Activated naive CD4-positive, alpha-beta T cell treated with anti-CD3 and anti-CD28 coated beads for 36 hours (primary cell): ENCODE measurements at places on chromosomes 7 and 10. TPM values are rescaled to one million over a fixed set of nuclear protein-coding genes. Genes with fewer than 3 reads are reported as not detected.

The RHOBTB1 gene
- total RNA-seq, result not detected

The PIP4K2A gene
- total RNA-seq, result 68.0 TPM

- H3K36me3 ChIP-seq, result no peaks in the 10 kb centered on the region
- no peak overlapping the region for H3K27ac ChIP-seq
- H3K4me3 ChIP-seq, result no peak overlapping the region
- H3K27me3 ChIP-seq, result no peaks in the 10 kb centered on the region
These were observed 299.8 kb downstream of the KLF6 start for GRCh38 chr10:3485057-3485686.

The WASHC2C gene
- 17.0 TPM for total RNA-seq

The SFXN3 gene
- total RNA-seq, result 15.7 TPM

DNA sequence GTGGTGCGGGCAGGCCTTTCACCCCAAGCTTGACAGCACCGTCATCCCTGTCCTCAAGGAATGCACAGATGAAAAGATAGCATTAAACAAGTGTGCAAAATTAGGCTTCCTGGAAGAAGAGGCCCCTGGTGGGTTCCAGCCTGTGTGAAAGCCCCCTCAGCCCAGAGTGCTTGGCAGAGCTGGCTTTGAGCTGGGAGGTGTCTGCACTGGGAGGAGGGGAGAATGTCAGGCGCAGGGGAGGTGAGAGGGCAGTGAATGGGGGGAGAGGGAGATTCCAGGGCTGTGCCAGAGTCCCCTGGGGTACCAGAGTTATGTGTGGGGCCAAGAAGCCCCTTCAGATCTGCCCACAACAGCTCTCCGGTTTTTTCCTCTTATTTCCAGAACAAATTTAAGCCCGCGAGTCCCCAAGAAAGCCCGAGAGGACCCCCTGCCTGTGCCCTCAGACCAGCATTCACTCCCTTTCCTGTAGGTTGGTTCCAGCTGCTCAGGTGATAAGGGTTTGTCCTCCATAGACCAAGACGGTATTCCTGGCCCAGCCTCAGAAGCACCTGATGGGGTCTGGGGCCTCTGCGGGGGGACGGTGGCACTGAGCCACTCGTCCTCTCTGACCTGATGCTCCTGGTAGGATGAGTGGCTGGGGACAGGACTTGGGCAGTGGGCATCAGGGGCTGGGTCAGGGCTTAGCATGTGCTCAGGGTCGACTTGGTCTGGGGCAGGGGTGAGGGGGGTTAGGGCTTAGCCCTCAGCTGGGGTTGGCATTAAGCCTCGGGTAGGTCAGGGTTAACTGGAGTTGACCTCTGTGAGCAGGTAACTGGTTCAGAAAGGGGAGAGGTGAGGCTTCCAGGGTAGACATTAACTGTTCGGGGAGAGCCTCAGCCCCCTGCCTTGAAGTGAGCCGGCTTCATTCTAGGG is 43.4 kb downstream of the ADCYAP1R1 start:
- DNase-seq, result no peak
- no peak overlapping the region for H3K27ac ChIP-seq
- no peaks in the 10 kb centered on the region for H3K36me3 ChIP-seq
- peaks cover 2% of the 10 kb centered on the region for H3K27me3 ChIP-seq

The ACTR3C gene
- total RNA-seq, result 3.4 TPM

- no peak for DNase-seq
- H3K27ac ChIP-seq, result no peak overlapping the region
- no peaks in the 10 kb centered on the region for H3K27me3 ChIP-seq
- H3K4me3 ChIP-seq, result no peak overlapping the region
These were observed 66.8 kb downstream of the MKI67 start for GRCh38 chr10:128059266-128059981.

The ADAM22 gene
- 1.2 TPM for total RNA-seq

DNA sequence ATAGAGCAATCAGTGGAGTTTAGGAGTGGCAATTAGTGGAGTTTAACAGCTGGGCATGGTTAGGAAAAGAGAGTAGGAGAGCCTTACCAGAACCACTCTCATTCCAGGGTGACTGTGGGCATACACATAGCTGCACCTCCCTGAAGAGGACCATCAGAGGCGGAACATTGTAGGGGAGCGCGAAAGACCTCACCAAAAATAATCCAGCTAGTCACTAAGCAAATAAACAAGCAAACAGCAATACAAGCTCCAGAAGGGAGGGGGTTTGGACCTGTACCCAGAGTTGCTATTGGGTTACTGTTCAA is 4.1 kb upstream of the NACAD start:
- no peak overlapping the region for H3K27ac ChIP-seq
- no peak for DNase-seq
- no peak overlapping the region for H3K4me3 ChIP-seq
- peaks cover 11% of the 10 kb centered on the region for H3K27me3 ChIP-seq
- peaks cover 1% of the 10 kb centered on the region for H3K36me3 ChIP-seq

The LRIT1 gene
- total RNA-seq, result not detected

The MKX gene
- total RNA-seq, result 0.38 TPM

GRCh38 chr7:99098824-99099498 is 44.9 kb downstream of the SMURF1 start:
- H3K36me3 ChIP-seq, result peaks cover 26% of the 10 kb centered on the region
- H3K27ac ChIP-seq, result no peak overlapping the region
- H3K4me3 ChIP-seq, result no peak overlapping the region
- H3K27me3 ChIP-seq, result no peaks in the 10 kb centered on the region

The BZW2 gene
- total RNA-seq, result 122 TPM

DNA sequence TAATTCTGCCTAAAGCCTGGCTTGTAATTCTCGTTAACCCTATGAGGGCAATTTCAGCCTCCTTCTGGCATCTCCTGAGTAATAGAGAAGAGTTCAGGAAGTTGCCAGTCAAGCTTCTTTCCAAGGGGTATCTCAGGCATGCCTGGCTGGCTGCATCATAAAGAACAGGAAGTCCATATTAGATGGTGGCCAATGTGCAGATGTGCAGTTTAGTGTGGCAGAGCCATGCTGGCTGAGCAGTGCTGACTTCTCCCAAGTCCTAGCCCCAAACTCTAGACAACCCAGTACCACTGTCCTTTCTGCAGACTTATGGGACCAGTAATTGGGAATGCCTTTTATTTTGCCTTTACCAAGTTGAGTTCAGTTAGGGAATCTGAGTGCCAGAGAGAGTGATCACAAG is 517.9 kb downstream of the GALNT17 start:
- H3K36me3 ChIP-seq, result no peaks in the 10 kb centered on the region
- H3K4me1 ChIP-seq, result no peaks in the 10 kb centered on the region
- H3K27me3 ChIP-seq, result no peaks in the 10 kb centered on the region

The LRRC18 gene
- total RNA-seq, result not detected

The ERVW-1 gene
- total RNA-seq, result not detected

- peaks cover 5% of the 10 kb centered on the region for H3K36me3 ChIP-seq
- H3K27ac ChIP-seq, result no peak overlapping the region
These were observed 226.2 kb upstream of the TCF7L2 start for GRCh38 chr10:112723876-112724275.

DNA sequence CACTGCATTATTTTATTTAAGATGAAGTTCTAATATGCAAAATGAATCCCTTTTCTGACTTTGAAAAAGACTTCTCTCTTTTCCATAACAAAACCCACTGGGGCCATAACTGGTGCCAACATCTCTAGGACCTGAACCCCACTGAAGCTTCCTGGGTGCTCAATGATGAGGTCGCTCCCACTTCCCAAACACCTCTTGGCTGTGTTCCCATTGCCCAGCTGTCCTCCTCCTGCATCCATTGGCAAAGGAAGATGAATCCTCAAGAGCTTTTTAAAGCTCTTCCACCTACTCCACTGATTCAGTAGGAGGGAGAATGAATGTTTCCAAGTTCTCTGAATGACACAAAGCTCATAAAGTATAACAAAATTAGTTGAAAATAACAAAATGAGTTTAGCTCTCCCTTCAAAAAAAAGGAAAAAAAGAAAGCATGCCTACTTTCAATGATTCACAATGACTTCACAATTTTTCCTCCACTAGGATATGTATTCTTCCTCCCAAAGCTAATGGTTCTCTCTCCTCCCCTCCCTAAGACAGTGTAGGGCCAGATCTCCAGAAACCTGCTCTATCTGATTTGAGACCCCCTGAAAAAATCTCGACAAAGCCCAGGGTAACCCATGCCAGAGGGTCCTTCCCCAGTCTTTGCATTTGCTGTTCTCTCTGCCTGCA is 64.8 kb downstream of the SORBS1 start:
- H3K4me3 ChIP-seq, result no peak overlapping the region
- no peaks in the 10 kb centered on the region for H3K27me3 ChIP-seq
- DNase-seq, result no peak

DNA sequence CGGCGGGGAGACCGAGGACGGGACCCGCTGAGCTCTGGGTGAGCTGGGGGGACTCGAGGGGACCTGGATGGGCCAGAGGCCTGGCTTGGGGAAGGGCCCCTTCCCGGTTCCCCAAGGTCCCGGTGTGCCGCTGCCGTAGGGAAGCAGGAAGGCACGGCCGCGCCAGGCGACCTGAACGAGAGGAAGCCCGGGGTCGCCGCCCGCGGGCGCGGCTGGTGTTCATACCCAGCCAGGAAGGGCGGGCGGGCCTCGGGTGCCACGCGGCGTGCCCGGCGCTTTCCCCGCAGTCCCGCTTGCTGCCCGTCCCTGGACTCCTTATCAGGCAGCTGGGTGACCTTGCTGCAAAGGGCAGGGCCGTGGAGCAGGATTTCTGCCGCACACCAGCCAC is 38.0 kb downstream of the ZNF777 start:
- peaks cover 2% of the 10 kb centered on the region for H3K27me3 ChIP-seq
- peaks cover 7% of the 10 kb centered on the region for H3K4me1 ChIP-seq
- peak; percentile 20 for DNase-seq
- no peak overlapping the region for H3K27ac ChIP-seq

DNA sequence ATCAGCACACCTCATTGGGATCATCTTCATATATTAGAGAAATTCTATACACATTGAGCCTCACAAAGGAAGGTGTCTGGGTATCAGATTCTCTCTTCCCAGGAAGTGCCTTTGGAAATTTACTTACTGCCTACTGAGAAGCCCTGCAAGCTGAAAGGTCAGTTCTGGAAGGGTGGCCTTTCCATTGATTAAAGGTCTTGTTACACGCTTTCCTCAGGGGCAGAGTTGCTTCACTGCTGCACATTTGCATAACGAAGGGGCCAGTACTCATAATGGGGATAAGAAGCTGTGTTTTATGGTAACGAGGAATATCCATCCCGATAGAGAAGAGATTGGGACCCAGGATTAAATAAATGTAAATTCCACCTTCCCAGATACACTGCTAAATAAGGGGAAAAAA is 19.4 kb upstream of the IL15RA start:
- H3K27me3 ChIP-seq, result no peaks in the 10 kb centered on the region
- no peak overlapping the region for H3K4me3 ChIP-seq
- H3K27ac ChIP-seq, result no peak overlapping the region
- H3K4me1 ChIP-seq, result peaks cover 6% of the 10 kb centered on the region
- no peaks in the 10 kb centered on the region for H3K36me3 ChIP-seq

DNA sequence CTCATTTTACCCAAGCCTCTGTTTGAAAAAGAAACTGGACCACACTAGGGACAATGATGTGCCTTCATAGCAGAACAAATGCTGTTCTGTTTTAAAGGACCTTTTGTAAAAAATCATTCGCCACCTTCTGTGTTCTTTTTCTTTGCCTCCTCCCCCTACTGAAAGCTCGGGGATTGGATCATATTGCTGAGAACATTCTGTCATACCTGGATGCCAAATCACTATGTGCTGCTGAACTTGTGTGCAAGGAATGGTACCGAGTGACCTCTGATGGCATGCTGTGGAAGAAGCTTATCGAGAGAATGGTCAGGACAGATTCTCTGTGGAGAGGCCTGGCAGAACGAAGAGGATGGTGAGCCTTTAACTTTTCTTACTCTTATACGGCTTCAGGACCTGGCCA is 62.2 kb downstream of the POLL start:
- H3K36me3 ChIP-seq, result no peaks in the 10 kb centered on the region
- no peak overlapping the region for H3K27ac ChIP-seq
- no peak for DNase-seq
- no peak overlapping the region for H3K4me3 ChIP-seq
- H3K4me1 ChIP-seq, result no peaks in the 10 kb centered on the region

DNA sequence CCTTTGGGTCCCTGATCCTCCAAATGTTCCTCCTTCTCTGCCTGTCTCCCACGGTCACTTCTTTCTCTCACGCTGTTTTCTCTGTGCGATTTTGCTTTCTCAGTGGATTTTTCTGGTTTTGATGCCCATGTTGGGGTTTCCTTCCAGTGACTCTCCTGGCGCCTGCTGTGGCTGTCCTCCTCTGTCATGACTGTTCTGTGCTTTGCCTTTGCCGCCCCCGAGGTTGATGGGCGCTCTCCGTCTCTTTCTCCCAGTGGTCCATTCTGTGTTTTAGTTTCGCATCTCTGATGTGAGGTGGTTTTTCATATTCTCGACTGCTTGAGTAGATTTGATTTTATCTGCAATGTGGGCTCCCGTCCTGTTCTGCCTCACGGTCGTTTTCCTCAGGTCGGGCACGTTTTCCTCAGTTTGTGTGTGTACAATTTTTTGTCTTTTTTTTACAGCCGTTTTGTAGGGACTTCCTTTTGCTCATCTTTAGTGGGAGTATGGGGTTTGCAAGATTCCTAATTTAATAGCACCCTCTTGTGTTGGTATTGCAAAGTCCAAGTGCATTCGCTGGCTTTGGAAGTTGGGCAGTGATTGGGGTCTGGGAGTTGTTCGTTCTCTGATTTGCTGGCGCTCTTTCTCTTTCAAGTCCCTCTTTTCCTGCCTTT is 100.0 kb downstream of the INPP5A start:
- no peaks in the 10 kb centered on the region for H3K27me3 ChIP-seq
- H3K36me3 ChIP-seq, result no peaks in the 10 kb centered on the region
- peaks cover 12% of the 10 kb centered on the region for H3K4me1 ChIP-seq
- no peak overlapping the region for H3K27ac ChIP-seq
- DNase-seq, result peak; percentile 24

DNA sequence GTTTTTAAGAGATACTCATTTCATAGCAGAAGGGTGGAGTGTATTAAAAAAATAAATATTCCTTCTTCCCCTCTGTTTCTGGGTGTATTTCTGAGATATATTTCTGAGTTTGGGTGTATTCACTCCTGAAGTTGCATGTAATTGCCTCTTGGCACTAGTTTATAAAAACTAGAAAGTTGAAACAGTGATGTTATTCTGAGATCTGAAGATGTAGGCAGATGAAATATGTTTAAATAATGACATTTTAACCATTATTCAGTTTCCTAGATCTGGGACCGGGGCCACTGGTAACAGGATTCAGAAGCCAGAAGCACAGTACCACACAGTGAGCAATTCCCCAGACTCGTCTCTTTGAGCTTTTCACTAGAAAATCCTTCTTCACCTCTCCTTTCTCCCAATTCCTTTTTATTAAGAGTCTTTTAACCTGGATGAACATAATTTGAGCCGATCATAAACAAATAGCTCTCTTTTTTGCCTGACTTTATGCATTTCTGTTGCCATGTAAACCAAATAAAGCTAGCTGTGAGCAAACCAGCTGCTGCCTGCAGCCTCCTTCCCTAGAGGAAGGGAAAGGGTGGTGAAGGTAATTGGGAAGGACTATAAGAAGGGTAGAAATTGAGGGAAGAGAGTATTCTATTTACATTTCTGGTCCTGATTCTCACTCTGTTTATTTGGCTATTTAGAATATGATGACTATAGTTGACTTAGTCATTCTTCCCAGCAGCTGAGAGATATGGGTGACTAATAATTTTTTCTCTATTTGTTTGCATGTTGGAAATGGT is 101.8 kb upstream of the STRIP2 start:
- no peaks in the 10 kb centered on the region for H3K36me3 ChIP-seq
- no peaks in the 10 kb centered on the region for H3K27me3 ChIP-seq
- no peaks in the 10 kb centered on the region for H3K4me1 ChIP-seq
- H3K27ac ChIP-seq, result no peak overlapping the region
- DNase-seq, result no peak
- H3K4me3 ChIP-seq, result no peak overlapping the region

The KIF11 gene
- 43.4 TPM for total RNA-seq

The STAM gene
- 16.6 TPM for total RNA-seq

The RNF32 gene
- total RNA-seq, result 0.31 TPM
